NCI-H226 (cell line): ENCODE measurements at places on chromosomes 2 and 18.

DNA sequence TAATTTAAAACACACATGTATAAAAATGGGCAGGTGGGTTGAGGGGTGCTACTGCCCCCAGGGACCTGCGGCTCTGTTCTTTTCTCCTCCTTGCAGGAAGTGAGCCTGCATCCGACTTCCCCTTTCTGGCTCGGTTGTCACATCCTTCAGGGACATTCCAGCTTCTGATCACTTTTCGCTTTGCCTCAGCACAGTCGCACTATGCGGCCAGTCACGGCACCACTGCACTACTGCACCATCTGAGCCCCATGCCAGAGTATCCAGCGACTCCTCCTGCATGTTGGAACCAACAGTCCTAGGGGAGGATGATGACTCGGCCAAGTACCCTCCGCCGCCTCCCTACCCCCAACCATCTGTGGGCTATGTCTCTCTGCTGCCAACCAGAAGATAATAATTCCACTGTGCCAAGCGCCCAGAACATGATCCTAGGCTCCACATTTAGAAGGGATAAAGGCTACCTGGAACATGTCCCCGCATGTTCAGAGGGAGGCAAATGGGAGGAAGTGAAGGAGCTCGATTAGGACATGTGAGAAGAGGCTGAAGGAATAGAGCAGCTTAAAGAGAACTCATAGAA is 17.6 kb downstream of the CDC42EP3 start:
- DNase-seq, result peak; percentile 42

- DNase-seq, result no peak
Observed at GRCh38 chr2:205946226-205946625, 139.7 kb downstream of the INO80D start.

- DNase-seq, result no peak
Observed at GRCh38 chr18:13551305-13551603, 175.1 kb downstream of the FAM210A start.

- DNase-seq, result peak; percentile 81
Observed at GRCh38 chr2:156334496-156335478, 2.3 kb upstream of the NR4A2 start.

DNA sequence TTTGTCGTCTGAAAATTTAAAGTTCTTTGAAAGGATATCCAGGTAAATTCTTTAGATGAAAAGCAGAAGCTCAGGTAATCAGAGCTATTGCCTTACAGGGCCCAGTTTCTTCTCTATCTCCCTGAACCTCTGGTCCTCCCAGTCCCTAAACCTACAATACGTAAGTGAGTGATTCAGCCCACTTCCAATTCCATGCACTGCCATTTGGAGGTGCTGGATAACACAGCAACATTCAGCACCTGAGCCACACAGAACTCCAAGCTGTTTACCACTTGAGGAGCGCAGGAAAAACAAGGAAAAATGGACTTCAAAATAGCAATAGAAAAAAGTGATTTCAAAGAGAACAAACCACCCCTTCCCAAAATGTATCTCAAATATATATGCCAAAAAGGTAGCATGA is 105.0 kb upstream of the DNAJC10 start:
- no peak for DNase-seq

DNA sequence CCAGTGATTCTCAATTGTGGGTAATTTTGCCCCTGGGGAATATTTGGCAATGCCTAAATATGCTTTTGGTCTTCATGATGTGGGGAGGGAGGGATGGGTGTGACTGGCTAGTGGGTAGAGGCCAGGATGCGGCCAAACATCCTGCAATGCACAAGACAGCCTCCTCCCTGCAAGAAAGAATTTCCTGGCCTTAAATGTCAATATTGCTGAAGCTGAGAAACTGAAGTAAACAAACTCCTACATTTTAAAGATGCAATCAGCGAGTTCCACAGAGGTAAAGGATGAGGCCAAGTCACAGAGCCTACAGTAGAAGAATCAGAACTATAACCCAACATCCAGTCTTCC is 272.9 kb upstream of the EPHA4 start:
- peak; percentile 28 for DNase-seq

GRCh38 chr2:10534514-10535250 is 86.6 kb upstream of the ODC1 start:
- DNase-seq, result no peak

GRCh38 chr2:59184276-59185020 is 943.3 kb upstream of the FANCL start:
- DNase-seq, result no peak

DNA sequence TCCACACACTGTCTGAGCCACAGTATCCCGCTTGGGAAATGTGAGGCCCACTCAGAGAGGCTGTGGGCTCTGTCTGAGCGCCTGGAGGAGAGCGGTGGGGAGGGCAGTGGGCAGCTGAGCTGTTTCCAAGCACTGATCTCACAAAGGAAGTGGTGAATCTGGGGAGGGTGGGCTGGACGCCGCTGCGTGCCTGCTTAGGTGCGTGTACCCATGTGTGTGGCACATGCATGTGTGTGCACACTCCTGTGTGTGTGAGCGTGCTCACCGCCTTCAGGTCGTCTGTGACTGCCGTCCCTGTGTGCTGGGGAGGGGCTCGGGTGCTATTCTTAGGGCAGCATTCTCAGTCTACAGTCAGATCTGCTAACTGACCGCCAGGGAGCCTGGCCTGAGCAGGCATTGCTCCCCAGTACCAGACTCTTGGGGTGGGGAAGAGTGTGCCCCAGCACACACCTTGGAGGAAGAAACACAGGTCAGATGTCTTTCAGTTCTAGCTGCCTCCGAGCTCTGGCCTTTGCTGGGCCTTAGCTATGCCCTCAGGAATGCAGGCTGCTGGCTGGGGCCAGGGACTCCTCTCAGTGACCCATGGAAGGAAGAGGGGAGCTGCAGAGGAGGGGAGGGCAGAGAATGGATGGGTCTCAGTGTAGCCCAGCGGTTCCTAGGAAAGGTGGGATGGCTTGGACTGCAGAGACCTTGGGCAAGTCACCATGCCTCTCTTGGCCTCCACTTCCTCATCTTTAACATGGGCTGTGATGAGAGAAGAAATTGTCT is 31.4 kb downstream of the KCNIP3 start:
- DNase-seq, result peak; percentile 39

GRCh38 chr2:27211943-27212625 is at the start of the genes ATRAID and SLC5A6:
Gene ATRAID (plus strand): TSS chr2:27212041. CDS start chr2:27212369, 328 bp downstream.
Gene SLC5A6 (minus strand): TSS chr2:27212268. CDS start chr2:27207650, 4,618 bp downstream.
- DNase-seq, result peak; percentile 85

GRCh38 chr18:36576339-36576738 is 252.5 kb downstream of the TPGS2 start:
- DNase-seq, result no peak

DNA sequence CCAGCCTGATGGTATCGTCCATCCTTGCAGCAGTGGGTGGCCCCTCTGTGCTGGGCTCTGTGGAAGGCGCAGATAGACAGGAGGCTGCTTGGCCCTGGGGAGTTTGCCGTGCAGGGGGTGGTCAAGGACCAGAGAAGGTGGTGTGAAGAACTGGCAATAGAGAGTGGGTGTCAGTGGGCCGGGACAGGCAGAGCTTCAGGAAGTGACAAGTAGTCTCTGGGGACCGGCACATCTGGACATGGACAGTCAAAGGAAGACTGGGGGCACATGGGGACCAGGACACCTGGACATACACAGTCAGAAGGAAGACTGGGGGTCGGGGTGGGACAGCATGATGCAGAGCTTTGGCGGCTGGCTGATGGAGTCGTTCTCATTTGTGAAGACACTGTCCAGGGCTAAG is 335.9 kb downstream of the AGAP1 start:
- DNase-seq, result no peak

DNA sequence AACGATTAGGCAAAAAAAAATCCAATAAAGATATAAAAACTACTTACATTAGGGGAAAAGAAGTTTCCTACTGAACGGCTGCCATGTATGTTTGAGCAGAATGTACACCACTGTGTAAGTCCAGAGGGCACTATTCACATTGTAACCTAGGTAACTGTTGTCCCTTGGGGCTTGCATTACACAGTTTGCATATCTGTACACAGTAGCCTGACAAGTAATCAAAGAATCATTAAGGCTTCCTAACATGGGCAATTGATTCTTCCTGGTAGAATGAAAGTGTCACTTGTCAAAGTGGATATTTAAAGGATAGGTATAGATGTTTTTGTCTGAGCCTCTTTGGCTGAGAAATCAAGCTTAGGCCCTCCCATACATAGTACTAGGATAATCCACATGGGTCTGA is 39.1 kb downstream of the PLEK start:
- DNase-seq, result no peak

DNA sequence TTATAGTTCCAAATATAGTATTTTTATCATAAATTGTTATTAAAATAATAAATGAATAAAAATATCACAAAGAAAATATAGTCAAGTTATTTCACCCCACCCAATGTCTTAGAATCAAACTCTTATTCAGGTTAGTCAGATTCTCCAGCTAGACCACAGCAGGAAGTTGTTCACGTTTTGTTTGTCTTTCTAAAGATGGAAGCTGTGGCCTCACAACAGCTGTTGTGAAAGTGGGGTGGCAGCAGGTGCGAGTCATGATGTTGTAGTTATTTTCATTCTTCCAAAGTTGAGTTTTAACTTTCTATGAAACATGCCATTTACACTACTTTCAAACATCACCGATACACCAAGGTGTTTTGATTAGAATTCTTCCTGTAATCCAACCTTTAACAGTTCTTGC is 272.9 kb downstream of the SLC8A1 start:
- DNase-seq, result no peak

GRCh38 chr18:51660188-51660715 is 462.8 kb upstream of the MEX3C start:
- DNase-seq, result no peak

GRCh38 chr2:67955748-67956603 is 106.8 kb downstream of the C1D start:
- no peak for DNase-seq

GRCh38 chr2:182767578-182767977 is 51.5 kb downstream of the DNAJC10 start:
- peak; percentile 6 for DNase-seq

DNA sequence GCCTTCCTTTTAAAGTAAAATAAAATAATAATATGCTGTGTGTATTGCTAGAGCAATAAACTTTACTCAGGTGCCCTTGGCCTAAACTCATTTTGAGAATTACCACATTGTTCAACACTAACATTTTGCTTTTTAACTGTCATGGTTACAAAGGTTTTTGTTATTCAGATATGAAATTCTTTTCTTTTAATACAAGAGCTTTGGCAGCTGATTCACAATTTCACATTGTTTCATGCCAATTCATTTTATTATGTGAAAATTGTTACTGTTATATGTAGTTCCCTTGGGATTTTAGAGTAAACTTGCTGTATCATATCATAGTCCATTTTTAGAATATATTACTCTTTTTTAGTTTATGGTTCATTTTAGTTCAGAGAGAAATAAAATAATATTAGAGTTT is 65.8 kb upstream of the ZNF804A start:
- no peak for DNase-seq

GRCh38 chr2:62040926-62041325 is 135.5 kb downstream of the COMMD1 start:
- no peak for DNase-seq

GRCh38 chr18:63487676-63488075 is 10.9 kb downstream of the SERPINB5 start:
- no peak for DNase-seq

DNA sequence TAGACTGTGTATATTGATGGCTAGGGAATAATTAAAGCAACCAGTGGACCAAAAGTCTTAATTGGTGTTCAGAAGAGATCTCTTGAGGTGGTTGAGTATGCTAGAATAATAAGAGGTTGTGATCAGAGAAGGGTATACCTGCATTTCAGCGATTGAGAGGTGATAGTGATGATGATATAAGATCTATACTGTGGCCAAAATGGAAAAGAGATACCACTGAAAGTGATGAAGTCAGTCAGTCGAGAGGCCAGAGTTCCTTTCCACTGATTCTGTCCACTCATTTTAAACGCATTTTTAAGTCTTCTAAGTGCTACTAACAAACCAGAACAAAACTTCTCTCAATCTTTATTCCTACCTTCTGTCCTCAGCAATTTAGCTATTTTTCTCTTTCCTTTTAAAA is 32.9 kb downstream of the ACTR3 start:
- no peak for DNase-seq

DNA sequence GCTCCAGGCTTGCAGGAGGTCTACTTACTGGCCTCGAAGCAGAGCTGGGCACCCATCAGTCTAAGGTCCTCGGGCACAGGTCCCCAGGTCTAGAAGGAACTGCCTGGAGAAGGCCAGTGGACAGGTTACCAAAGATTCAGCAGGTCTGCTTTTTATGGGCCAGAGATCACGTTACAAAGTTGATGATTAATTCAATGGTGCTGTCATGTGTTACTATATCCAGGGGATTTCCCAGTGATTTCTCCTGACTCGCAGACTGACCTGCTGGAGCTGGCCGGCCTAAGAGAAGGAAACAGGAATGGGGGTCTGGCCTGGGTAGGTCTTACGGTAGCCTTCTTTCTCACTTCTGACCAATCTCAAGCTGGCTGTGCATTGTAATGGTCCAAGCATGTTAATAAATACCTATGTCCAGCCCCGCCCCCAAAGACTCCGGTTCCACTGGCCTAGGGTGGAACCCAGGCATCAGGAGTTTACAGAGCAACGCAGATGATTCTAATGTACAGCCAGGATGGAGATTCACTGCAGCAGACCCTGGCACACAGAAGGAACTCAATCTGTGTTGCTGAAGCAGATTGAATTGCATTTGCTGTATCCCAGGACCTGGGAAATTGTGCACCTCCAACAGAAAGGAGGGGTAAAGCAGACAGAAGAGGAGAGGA is at the start of gene NEURL3:
NEURL3 (minus strand) TSS at position 127 of the 659 bp plus-strand sequence; CDS start at position 56, 71 bp downstream.
- peak; percentile 83 for DNase-seq

DNA sequence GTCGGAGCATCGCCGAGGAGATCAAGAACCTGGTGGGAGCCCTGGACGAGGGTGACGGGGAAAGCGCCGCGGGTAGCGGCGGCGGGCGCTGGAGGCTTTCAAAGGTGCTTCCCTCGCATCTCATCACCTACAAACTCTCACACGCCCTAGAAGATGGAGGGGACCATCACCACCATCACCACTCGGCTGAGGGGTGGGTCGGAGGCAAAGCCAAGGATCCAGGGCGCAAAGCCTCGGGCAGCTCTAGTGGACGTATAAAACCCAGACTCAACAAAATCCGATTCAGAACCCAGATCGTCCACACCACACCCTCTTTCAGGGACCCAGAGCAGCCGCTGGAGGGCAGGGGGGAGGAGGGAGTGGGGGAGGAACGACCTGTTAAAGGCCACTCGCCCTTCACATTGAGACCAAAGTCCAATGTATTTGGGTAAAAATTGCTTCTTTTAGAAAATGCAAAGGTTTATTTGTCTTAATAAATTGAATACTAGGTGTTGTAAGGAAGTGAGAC is 1.5 kb downstream of the SOWAHC start:
- no peak for DNase-seq

DNA sequence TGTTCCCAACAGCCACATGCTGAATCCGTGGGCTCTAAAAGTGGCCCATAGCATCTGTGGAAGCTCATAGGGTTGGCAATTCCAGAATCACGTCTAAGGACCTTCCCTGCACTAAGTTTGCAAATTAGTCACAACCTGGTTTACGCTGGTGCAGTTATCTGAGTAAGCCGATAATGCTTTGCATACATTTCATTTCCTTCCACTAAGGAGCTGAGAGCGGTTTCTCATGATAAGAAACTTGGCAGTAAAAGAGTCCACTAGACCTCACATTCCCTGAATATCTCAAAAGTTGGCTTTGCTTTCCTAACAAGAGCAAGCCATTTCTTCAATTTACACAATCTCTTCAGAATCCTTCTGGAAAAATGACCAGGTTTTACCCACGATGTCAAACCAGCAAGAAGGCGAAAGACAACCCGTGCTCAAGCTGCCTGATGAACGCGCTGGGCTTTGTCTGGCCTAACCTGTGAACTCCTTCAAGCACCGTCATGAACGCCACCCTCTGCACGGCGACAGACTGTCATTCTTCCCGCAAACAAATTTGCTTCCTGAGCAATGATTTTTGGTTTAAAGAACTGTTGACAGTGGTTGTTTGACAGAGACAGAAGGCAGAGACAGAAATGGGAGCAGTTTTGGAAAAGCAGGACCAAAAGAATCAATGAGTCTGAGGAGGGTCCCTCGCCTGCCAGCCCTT is 73.0 kb upstream of the COPS8 start:
- peak; percentile 90 for DNase-seq
